Substantia nigra (tissue), 51 donors: ENCODE measurements at places on chromosomes 11 and 22.

DNA sequence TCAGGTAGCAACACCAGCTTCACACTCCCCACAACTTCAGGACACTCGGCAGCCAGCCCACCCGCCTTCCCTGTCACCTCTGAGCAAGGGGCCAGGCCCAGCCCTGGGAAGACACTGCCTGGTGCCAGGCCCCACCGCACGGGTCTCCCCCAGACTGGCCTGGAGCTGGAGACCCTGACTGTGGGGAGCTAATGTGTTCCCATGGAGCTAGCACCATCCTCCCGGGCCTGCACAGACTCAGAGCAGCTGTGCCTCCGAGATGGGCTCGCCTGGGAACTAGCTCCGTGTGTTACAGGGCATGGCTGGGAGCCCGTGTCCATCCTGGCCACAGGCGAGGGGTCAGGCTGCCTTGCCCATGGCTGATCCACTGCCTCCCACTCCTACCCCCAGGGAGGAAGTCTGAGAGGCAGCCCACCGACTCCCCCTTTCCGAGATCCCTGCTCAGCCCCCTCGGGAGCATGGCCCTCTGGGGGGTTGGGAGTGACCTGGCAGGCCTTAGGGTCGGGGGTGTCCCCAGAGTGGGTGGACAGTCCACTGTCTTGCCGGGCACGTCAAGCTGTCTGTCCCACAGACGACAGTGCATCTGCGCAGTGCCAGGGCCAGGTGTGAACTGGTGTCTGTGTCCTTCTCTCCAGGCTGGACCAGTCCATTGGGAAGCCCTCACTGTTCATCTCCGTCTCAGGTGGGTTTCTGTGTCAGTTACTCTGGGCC is 76.7 kb upstream of the KCNQ1OT1 start:
- no peak for DNase-seq

DNA sequence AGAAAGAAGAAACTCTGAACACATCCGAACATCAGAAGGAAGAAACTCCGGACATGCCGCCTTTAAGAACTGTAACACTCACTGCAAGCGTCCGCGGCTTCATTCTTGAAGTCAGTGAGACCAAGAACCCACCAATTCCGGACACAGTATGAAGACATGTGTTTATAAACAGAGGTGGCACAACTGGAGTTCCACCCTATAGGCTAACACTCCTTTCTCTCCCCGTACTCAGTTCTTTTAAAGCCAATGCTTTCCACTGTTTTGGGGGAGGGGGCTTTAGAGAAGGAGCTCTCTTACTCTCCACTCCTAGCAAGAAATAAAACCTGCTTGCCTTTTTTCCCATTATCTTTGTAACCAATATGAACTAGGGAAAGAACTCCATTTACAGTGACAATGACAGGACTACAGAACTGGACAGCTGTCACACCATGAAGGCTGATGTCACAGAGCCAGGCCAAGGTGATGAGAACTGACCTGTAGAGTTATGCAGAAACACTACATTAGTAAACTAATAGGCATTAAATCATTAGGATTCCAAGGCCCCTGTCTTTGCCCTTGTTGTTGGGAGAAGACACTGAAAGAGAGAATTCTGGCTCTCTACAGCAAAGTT is 733 bp downstream of the TRIM5 start:
- no peak for DNase-seq

- no peak for DNase-seq
These were observed 76.1 kb downstream of the RPL27A start for GRCh38 chr11:8758619-8759169.

GRCh38 chr11:2266586-2267305 is 3.6 kb downstream of the ASCL2 start:
- DNase-seq: no peak

GRCh38 chr11:45279645-45280044 is 6.5 kb downstream of the SYT13 start:
- DNase-seq: no peak

GRCh38 chr11:34641456-34641855 is 20.6 kb downstream of the EHF start:
- DNase-seq: no peak

GRCh38 chr11:114441921-114442320 is 2.7 kb downstream of the REXO2 start:
- no peak for DNase-seq

DNA sequence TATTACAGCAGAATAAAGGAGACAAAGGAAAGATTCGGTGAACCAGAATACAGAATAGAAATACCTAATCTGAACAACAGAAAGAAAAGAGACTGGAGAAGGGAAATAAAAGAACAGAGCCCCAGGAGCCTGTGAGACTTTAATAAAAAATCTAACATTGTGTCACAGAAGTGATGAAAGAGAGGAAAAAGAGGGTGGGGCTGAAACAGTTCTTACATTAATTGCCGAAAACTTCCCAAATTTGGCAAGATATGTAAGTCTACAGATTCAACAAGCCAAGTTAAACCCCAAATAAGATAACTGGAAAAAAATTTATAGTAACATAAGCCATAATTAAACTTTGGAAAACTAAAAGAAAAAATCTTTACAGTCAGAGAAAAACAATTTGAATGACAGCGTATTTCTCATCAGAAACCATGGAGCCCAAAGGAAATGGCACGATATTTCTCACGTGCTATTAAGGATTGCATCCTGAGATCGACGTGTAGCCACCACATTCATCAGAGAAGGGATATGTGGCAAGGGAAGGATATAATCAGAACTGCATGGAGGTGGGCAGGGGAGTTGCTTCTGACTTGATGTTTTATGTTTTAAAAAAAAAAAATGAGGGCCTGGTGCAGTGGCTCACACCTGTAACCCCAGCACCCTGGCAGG is 73.9 kb downstream of the SGSM3 start:
- DNase-seq: no peak

DNA sequence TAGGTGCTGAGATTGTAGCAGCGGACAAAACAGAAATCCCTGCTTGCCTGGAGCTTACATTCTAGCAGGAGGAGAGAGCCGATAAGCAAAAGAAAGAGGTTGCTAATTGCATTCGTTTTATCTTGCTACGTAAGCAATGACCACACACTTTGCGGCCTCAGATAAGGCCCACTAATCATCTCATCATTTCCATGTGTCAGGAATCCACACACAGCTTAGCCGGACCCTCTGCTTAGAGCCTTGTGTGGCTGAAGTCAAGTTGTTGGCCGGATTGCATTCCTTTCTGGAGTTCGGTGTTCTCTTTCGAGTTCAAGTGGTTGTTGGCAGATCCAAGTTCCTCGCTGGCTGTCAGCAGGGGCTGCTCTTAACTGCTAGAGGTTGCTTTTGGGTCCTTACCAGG is 101.6 kb downstream of the CHST1 start:
- no peak for DNase-seq

GRCh38 chr11:1573077-1573902 is 1.2 kb upstream of the DUSP8 start:
- DNase-seq: no peak

- DNase-seq: no peak
These were observed 579 bp upstream of the CYB5R2 start for GRCh38 chr11:7673724-7674434.

DNA sequence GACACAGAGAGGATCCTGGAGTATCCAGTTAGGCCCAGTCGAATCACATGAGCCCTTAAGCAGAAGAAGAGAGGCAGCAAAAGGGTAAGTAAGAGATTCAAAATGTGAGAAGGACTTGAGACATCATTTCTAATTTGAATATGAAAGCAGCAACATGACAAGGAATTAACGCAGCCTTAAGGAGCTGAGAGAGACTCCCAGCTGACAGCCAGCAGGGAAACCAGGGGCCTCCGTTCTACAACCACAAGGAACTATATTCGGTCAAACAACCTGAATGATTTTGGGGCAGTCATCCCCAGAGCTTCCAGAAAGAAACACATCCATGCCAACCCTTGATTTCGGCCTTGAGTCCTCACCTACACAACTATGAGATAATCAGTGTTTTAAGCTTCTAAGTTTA is 189.7 kb upstream of the MTNR1B start:
- no peak for DNase-seq

DNA sequence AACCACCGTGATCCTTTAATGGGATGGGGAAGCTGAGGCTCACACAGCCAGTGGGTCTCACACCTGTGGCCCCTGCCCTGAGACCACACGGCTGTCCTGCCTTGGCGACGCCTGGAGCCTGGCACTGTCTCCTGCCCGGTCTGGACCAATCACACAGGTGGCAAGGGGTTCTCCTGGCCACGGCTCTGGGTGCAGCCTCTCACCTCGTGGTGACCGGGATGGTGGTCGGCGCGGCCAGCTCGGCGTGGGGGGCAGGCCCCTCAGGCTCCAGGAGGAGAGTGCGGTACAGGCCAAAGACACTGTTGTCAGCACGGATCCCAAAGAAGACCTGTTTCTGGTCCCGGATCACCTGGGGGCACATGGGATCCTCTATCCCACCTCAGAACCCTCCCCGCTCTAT is 8.7 kb downstream of the ANO9 start:
- DNase-seq: no peak

DNA sequence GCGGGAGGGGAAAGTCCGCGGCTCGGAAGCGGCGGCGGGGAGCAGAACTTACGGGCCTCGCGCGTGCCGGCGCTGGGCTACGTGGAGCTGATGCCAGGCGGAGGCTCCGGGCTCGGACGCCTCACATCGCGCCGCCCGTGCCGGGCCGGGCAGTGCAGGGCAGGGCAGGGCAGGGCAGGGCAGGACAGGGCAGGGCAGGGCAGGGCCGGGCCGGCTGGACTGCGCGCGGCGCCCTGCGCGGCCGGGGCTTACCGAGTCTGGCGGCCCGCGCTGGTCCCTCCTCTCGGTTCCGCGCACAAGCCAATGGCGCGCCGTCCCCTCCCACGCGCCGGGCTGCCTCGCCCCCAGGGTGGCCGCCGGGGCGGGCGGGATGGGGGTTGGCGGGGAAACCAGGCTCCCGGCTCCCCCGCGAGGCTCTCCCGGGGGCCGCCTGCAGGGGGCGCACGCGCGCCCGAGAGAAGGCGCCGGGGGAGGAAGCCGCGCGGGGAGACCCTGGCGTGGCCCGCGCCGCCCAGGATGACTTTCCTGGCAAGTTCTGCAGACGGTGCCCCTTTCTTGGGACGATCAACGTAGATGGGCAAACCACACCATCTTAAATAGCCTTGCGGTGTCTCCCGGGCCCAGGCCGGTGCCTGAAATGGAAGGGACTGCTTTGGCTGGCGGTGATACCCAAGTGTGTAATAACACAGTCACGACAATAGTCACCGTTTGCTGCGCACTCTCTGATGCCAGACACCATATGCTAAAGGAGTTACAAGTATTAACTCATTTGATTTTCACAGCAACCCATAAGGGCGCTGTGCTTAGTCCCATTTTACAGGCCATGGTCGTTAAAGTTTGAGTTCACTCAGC is at the start of gene TP53I11:
TSS of gene TP53I11 (minus strand) at position 259 of the 852 bp plus-strand sequence. CDS start 12,548 bp downstream, outside the sequence.
- DNase-seq: peak; percentile 69

- DNase-seq: no peak
These were observed 1251.7 kb upstream of the RAG2 start for GRCh38 chr11:37849706-37850105.

DNA sequence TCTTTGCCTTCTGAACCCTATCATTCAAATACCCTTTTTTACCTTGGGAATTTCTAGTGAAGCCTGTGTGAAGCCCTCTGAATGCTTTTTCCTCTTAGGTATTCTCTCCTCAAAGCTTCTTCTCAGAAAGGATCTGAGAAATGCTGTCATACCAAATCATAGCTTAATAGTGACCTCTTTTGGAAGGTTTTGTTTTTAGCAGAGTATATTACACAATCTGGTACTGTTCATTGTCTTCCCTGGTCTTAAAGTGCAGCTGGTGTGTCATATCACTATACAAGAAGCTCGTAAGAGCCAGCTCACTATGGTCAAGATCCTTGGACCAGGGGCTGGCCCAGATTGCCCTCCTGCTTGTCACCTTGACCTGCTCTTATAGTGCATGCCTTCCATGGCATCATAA is 204.4 kb upstream of the ANO5 start:
- no peak for DNase-seq

DNA sequence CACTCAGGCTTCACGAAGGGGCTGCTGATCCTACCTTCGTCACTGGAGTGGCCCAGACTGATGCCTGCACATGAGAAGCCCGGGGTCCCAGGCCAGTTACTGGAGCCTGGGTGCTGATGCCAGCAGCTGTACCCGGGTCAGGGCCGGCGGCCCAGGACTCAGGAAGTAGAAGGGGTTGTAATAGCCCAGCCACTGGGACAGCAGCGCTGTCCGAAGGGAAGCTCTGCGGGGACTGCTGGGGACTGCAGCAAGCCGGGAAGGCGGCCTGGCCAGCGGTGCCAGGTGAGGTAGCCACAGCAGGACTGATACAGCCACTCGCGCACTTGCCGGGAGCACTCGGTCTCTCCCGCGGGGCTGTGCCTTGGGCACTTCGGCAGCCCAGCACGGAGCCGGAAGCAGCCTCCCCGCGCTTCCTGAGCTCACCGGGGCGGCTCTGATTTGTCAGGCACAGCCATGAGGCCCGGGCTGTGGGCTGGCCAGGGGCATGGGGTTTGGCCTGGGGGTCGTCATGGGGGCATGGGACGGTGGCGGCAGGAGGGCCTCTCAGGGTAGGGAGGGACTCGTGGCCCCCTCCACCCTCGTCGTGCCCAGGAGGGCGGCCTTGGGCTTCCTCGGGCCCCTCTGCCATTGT is 13.9 kb upstream of the OR8K1 start:
- DNase-seq: no peak

DNA sequence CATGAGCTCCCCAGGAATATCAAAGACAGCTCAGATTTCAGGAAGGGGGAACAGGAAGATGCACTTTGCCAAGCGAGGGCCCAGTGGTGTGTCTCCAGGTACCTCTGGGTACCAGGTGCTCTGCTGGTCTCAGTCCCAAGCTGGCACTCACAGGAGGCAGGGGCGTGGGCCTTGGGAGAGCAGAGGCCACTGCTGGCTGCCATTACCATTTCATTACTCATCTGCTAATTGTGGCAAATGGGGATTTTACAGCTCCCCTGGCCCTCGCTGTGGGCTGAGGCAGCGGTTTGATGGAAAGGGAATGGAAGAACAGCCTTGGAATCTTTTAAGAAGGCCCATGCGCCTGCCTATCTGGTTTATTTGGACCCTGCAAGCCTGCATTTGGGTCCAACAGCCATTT is 192.0 kb upstream of the NAV2 start:
- DNase-seq: no peak

- no peak for DNase-seq
These were observed 397.4 kb downstream of the SOX6 start for GRCh38 chr11:15958910-15959309.

- no peak for DNase-seq
These were observed 252 bp downstream of the APOL2 start for GRCh38 chr22:36239150-36239400.

DNA sequence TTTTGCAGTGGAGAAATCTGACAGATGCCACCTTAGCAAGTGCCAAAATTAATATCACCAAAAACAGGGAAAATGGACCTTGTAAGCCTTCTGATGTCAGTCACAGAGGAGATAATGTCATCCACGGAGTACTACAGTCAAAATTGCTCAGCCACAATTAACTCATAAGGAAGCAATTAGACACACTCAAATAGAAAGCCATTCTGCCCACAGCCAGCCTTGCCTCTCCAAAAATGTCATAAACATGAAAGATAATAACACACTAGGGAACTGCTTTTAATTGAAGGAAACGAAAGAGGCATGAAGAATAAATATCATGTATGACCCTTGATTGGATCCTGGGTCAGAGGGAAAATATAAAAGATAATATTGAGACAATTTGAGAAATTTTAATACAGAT is 505.6 kb upstream of the API5 start:
- no peak for DNase-seq
